Hippocampal formation (tissue), 2 donors: ENCODE measurements at places on chromosomes 3 and 15.

GRCh38 chr3:179286331-179286730, 35.4 kb upstream of the KCNMB3 start:
- no peak for DNase-seq

GRCh38 chr3:79040701-79041100, 727.1 kb downstream of the ROBO1 start:
- DNase-seq: no peak

DNA sequence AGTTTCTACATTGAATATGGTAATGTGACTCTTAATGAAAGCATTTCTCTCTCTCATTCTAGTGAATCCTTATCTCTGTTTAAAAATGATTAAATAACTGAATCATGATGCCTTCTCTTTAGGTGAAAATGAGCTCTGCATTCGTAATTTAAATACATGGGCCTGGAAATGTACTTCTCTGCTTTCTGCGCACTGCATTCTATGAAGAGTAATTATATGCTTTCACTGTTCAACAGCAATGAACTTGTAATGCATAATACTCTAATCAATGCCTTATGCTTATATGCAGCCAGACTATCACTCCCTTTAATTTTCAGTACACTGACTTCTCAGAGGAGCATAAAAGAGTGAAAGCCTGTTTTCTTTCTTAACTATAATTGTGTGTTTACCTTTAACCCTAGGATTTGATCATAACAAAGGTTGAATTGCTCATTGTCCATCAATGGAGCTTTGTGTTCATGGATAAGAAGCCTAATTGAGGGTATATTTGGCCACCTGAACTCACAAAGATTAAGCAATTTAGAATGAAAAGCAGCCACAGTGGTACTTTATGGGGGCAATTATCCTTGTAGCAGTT, 330.8 kb upstream of the PDZRN3 start:
- no peak for DNase-seq

- no peak for DNase-seq
Measured at GRCh38 chr3:143002083-143002712, 828 bp downstream of the U2SURP start.

GRCh38 chr3:120481081-120481480, 30.3 kb upstream of the FSTL1 start:
- no peak for DNase-seq

DNA sequence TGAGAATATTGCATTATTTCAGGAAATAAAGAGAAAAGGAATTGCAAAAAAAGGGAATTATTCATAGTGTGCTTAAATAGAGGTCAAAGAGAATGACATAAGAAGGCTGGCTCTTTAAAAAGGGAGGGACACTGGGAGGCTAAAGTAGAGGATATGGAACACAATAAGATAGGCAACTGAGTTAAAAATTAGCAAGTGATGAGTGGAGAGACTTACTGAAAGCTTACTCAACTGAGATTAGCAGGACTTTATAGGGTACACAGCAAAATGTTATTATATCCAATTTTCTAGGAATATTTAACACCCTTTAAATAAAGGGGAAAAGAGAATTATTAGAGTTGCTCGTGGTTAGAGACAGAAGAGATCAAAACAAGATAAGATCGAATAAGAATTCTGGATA, 375.2 kb downstream of the LSAMP start:
- no peak for DNase-seq
